ENCODE measurements at places on chromosomes 5 and 9.
A peak's percentile ranks its signal among the peaks of the same experiment; 100 is the strongest.

GRCh38 chr9:20032413-20033006 is 243.7 kb upstream of the SLC24A2 start:
- DNase-seq = peak; percentile 24

GRCh38 chr9:133238851-133239532 is 29.9 kb upstream of the OBP2B start:
- peak; percentile 58 for DNase-seq

DNA sequence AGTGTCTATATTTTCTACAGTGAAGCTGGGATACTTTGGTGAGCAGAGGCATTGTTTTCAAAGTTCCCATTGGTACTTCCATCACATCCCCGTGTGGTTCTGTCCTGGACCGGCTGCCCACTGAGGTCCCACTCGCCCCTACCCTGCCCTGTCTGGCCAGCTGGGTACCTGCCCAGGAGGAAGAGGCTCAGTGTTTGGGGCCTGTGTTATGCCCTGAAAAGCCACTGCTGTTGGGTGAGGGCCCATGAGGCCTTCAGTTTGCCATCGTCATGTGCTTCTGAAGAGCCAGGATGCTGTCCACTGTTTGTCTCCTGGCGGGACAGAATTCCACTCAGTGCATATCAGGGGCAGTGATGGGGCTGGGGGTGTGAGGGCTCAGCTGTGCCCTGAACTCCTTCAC is 2.6 kb upstream of the CEP72 start:
- no peak for DNase-seq

GRCh38 chr5:179900206-179900605 is 7.5 kb downstream of the TBC1D9B start:
- no peak for DNase-seq

DNA sequence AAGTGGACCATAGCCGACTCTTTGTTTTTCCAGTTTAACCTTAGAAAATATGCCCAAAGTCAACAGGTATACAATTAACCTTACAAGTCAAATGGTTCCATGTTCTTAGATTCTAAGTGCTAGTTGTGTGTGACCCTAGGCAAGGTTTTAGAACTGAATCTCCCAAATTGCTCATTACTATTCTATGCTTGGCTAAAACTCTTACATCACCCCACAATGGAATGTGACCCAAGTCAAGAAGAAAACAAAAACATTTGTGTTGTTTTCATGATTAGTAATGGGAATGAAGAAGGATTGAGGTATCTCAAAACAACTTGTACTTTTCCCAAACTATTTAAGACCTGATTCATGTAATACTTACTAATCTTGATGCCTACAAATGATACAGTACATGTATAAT is 159.2 kb downstream of the ARRDC3 start:
- DNase-seq = peak; percentile 44

DNA sequence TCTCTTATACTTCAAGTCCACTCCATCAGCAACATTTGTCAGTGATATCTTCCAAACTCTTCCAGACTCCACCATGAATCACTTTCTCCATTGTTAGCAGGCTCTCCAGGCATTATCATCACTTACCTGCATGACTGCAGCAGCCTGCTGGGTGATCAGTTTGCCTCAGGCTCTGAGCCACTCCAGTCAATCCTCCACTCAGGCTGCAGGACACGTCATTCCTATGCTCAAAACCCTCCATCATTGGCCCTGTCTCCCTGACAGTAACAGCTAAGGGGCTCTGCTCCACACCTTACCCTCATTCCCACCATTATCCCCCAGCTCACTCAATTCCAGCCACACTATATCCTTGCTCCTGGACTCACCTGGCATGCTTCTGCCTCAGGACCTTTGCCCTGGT is 10.7 kb downstream of the DIRAS2 start:
- no peak for DNase-seq

DNA sequence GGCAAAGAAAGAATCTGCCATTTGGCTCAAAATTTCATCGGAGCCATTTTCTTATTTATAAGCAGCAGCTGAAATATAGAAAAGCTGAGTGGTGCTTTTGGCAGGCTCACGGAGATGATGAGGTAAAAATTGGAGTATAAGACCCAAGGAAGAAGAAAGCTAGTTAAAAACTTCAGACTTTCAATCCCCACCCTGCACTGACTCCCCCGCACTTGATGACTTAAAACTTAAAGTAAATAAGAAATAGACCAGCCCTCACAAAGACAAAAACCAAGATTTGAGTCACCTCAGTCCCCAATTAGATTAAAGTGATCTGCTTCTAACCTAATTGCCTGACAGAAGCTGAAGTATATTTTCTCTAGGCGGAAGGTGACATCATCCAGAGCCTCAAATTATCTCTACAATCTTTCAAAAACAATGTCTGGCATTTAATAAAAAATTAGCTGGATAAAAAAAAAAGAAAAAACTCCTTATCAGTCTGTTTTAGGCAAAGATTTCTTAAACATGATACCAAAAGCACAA is 124.0 kb upstream of the PJA2 start:
- no peak for DNase-seq
